ENCODE measurements at places on chromosomes 16 and 17. TPM values are rescaled to one million over a fixed set of nuclear protein-coding genes. Genes with fewer than 3 reads are reported as not detected.

Gene CFAP97D1
- total RNA-seq, result not detected

Gene ZG16
- not detected for total RNA-seq

Gene ADGRG3
- total RNA-seq, result not detected

Gene TPPP3
- 0.22 TPM for total RNA-seq

Gene LRRC37A2
- total RNA-seq, result 5.0 TPM

Gene TMEM132E
- under 0.01 TPM for total RNA-seq

Gene SLC12A3
- total RNA-seq, result not detected

Gene VPS35
- 159 TPM for total RNA-seq

Gene KRTAP1-5
- total RNA-seq, result 11.6 TPM

Gene CACNA1H
- not detected for total RNA-seq

Gene RAB26
- total RNA-seq, result 0.86 TPM

Gene CCDC78
- 0.97 TPM for total RNA-seq

Gene CIBAR2
- total RNA-seq, result not detected

Gene TNS4
- total RNA-seq, result 0.26 TPM

Gene HCRT
- total RNA-seq, result not detected

Gene CYBC1
- total RNA-seq, result 56.3 TPM

Gene RRAD
- 2.3 TPM for total RNA-seq

Measured in articular chondrocyte of knee joint (primary cell).